Activated T-cell treated with anti-CD3 and anti-CD28 coated beads for 1 hour (primary cell): ENCODE measurements at places on chromosomes 5 and 9.

DNA sequence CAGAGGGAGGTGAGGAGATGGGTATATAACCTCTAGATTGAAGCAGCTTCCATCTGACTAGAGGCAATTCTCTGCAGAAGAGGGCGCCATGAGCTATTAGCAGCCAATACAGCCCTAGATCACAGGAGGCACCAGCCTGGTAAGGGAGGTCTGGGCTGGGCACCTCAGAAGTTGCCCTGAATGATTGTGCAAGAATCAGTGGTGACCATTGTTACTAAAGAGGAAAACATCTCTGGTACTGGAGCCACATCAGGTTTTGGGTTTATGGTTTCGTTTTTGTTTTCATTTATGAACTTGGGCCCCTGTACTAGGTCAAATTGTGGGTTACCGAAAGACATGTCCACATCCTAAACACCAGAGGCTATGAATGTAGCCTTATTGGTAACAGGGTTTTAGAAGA lies 342.0 kb downstream of the MLLT3 start:
- no peak for DNase-seq

- DNase-seq, result no peak
Observed at GRCh38 chr9:92480291-92480771, 2.0 kb downstream of the ASPN start.

DNA sequence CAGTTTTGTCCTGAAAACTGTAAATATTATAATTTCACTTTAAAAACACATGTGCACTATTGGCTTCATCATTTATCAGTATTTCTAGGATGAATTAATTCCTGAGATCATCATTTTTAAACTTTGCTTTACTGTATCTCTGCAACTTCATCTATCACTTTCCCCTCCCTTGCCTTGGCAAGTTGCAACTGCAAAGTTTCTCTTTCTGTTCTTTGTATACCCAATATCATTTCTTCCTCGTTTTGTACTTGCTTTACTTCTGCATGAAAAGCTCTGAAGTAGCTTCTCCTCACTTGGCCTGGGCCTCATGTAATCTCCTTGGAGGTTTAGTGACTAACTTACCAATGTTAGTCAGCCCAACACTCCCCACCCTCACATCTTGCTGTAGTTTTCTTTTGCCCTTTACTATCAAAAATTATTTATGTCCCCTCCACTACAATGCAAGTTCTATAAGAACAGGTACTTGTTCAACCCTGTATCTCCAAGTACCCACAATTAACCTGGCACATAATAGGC lies 12.8 kb downstream of the C5orf63 start:
- no peak for DNase-seq

DNA sequence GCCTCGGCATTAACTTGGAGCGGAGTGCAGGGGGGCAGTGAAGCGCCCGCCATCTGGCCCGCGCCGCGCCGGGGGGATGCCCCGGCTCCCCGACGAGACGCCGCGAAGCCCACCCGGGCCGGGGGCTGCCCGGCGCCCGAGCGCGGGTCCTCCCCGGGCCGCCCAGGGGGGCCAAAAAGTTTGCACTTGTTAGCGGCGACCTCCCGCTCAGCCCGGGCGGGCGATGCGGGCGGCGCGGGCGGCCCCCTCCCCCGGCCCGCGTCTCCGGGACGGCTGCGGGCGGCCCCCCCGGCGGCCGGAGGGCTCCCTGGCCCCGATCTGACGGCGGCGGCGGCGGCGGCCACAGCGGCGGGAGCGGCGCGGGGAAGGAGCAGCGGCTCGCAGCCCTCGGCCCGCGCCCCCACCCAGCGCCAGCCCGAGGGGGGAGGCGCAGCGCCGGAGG lies at the start of gene NTNG2:
TSS of gene NTNG2 (plus strand) at position 316 of the 442 bp plus-strand sequence. CDS start 4,774 bp downstream, outside the sequence.
- no peak for DNase-seq

- DNase-seq, result no peak
Observed at GRCh38 chr5:112757468-112758208, 20.0 kb downstream of the APC start.

GRCh38 chr9:120683150-120683549 lies 31.1 kb downstream of the MEGF9 start:
- no peak for DNase-seq

DNA sequence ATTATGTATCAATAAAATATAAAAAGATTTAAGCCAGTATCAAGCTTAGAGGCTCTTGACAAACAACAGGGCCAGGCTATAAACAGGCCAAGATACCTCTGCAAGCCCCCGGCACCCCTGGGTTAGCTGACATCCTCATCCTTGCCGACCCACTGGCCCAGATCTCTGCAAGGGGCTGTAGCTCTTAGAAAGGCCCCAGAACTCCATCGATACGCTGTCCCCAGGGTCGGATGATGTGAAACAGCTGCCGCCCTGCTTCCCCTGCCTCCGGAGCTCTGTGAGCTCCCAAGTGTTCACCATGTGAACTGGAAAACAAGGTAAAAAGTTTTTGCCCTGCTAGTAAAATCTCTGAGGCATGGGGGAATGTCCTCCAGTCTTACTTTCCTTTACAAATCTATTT lies 20.1 kb downstream of the SH3PXD2B start:
- DNase-seq, result no peak

DNA sequence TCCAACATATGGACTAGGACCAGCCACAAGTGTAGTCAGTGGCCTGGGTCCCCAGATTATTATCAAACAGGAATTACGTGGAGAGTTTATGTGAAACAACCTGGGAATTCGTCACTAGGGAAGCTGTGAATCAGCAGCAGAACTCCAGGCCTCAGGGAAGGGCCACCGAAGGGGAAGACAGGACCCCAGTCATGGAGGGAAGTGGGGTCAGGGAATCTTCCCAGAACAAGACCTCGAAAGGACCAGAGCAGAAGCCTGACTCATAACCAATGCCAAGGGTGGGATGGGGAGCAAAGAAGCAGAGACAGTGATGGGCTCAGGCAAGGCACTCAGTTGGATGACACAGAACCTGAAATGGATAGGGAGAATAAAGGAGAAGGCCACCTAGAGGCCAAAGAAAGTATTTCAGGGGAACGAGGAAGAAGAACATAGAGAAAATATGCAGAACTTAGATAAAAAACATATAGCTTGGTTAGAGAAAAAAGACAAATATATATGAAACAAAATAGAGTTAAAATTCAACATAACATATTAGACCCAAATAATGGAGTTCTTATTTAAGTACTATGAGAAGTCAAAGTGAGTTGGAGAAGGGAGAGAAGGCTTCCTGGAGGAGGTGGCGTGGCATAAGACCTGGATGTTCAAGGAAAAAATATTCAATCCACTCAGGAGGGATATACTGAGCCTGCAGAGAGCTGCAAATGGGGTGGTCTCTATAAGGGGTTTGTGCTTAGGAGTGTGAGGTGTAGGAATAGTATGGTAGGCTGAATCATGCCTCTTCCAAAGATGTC lies 66.7 kb upstream of the CAST start:
- DNase-seq, result no peak

DNA sequence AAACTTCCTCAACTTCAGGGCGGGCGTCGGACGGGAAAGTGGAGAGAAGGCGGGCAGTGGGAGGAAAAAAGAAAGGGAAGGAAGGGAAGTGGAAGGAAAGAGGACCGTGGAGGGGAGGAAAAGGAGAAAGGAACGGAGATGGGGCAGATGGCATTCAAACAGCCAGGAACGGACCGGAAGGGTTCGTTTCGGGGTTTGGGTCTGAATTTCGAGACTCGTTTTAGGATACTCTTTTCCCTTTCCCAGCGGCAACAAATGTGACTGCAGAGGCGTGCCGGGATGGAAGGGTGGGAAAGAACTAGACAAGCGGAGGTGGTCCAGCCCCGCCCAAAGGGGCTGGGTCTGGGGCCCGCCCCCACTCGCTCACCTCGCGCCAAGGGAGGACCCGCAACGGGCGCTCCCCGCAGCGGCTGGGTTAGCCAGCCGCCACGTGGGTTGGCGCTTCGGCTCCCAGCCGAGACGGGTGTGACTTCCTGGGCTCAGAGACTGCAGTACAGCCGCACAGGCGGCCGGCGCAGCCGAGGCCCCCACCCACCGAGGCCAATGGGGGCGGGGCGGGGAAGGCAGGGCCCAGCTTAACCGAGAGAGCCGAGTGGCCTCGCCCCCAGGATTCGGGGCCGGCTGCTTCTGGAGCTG lies 2.7 kb downstream of the VCAN start:
- DNase-seq, result no peak

GRCh38 chr9:8686516-8686915 lies 886.9 kb upstream of the DMAC1 start:
- no peak for DNase-seq

GRCh38 chr5:71864730-71865601 lies 145.9 kb downstream of the CARTPT start:
- DNase-seq, result no peak

DNA sequence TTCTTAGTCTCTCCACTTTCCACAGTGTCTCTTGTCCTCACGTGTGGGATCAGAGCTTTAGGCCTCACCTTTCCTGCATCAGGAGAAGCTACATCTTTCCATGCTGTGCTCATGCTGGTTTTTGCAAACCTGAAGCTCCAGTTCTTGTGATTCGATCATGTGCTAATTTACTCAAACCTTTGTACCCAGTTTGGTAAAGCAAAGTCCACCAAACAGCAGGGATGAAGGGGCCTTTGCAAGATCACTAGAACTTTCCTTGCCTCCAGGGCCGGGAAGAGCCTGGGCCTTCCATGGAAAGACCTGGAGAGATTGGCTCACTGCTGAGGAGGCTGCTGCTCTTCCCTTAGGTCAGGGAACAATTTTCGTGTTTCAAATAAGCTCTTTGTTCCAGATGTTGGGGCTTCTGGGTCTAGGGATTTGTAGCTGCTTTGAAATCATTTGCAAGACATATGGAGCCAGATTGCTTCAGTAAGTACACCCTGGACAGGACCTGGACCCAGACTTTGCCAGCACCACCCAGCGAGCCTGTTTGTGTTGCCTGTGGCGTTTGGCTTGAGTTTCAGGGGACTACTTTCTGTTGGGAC lies 18.7 kb upstream of the SPATA31E1 start:
- no peak for DNase-seq

GRCh38 chr5:160269017-160269416 lies 39.7 kb downstream of the FABP6 start:
- DNase-seq, result no peak

DNA sequence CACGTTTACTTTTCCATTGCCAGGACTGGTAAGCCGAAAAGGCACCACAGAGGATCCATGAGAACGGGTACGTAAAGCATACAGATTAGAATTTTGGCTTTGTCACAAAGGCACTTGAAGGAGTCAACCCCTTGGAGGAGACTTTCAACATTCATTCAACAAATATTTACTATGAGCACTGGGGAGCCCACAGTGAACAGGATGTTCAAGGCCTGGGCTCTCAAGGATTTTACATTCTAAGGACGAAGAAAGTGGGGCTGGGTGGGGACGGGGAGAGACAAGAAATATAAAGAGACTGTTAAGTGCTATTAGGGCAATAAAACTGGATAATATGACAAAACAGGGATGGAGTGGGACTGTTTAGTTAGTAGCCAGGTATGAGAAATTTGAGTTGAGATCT lies 66.0 kb downstream of the KLF4 start:
- no peak for DNase-seq

- DNase-seq, result no peak
Observed at GRCh38 chr9:113580954-113581311, 117.4 kb downstream of the RGS3 start.

DNA sequence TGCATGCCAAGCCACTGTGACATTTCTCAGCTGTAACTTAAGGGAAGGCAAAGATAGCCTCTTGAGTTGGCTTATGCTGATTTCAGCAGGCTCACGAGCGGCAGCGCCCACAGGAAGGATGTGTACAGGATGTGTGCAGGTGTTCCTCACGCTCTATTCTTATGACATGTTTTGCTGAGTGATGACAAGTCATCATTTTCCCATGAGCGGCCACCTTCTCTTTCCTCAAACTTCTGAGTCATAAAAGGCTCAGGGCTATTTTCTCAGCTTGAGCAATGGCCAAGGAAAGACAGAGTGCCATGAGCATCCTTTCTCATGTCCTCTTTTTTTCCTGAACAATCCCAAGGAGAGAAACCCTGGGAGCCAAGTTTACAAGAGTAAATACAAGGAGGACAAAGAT lies 365.9 kb downstream of the PLK2 start:
- DNase-seq, result no peak

DNA sequence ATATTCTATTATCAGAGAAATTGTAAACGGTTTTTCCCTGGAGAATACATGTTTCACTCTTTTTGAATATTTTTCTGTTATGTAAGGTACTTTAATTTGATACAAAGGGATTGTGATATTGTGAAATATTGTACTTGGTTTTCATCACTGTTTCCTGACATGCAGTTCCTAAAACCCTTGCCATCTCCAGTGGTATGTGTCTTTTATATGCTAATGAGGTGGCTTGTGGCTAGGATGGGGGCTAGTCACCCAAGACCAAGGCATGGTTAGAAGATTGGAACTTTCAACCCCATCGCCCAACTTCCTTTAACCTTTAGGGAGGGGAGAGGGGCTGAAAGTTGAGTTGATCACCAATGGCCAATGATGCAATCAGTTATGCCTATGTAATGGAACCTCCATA lies 160.6 kb downstream of the TAF11L14 start:
- no peak for DNase-seq

- no peak for DNase-seq
Observed at GRCh38 chr5:147046281-147046680, 167.7 kb upstream of the PPP2R2B start.

DNA sequence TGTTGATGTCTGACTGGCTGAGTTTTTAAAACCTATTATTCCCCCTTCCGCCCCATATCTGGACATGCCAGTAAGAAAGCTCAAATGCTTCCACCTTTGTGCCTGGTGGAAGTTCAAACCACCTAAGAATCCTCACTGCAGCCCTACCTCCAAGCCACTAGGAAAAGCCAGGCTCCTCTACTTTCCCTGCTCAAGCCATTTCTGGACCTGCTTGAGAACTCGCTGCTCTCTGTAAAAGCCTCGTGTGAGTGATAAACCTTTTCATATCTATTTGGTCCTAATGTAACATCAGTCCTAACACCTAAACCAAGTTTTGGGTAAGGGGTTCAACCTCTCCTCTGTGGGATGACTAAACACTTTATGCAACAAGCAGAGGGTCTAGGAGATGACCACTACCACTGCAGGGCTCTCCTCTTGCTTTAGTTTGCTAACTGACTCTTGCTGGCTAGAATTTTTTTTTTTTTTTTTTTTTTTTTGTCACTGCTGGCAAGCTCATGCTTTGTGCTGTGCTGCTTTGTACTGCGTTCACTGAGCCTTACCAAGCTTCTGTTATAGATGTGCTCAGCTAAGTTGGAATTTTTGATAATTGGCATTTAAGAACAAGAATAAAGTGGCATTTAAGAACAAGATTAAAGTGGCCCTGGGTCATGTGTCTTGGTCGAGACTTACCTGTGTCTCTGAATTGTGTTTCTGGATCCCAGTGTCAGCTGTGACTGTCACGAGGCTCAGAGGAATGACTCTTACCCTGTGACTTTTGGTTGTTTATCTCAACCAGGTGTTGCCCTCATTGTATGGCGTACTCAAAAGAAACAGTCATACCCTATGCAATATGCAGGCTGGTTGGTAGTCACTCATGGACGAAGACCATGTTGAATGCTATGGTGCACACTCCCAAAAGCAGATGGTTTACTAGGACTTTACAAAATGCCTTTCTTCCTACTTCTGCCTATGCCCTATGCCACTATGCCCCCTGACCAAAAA lies 19.5 kb downstream of the TRIM32 start:
- DNase-seq, result no peak

- no peak for DNase-seq
Observed at GRCh38 chr5:178436326-178436940, 153.8 kb downstream of the COL23A1 start.
